ENCODE measurements at places on chromosomes 5 and 9.

- no peak for DNase-seq
Measured at GRCh38 chr5:181282874-181283273, 21.9 kb upstream of the TRIM52 start.

- DNase-seq, result no peak
Measured at GRCh38 chr5:146193285-146193684, 10.1 kb upstream of the RBM27 start.

DNA sequence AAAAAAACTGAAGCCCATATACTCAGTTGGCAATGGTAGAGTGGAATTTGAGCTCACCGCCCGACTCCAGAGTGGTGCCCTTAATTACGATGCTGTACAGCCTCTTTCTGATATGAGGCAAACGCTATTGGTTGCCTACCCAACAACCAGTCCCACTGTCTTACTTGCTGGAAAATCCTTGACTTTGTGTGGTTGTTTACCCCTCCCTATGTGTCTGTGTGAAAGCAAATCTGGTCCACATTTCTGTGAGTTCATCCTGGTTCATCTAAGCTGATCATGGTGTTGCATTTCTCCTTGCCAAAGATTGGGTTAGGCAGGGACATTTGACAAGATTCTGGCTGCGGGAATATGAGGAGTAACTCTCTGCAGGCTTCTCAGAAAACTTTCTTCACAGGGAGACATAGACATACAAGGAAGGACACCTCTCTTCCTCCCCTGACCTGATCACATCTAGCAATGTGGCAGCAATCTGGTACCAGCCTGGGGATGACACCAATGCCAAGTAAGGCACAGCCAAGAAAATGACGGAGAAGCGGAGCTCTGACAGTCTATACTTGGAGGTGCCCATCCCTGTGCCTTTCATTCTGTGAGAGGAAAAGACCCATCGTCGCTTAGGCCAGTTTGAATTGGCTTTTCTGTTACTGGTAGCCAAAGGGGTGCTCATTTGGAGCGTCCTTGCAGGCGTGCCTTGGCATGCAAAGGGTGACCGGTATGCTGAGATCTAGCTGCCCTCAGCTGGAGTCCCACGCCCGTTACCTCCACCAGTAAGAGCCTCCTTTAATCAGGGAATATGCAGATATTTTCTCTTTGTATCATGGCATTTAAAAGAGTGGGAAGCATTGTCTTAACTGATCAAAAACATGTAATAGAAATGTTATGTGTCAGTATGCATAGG, 124.3 kb downstream of the AOPEP start:
- DNase-seq, result no peak

- no peak for DNase-seq
Measured at GRCh38 chr9:20200581-20200980, 411.7 kb upstream of the SLC24A2 start.

DNA sequence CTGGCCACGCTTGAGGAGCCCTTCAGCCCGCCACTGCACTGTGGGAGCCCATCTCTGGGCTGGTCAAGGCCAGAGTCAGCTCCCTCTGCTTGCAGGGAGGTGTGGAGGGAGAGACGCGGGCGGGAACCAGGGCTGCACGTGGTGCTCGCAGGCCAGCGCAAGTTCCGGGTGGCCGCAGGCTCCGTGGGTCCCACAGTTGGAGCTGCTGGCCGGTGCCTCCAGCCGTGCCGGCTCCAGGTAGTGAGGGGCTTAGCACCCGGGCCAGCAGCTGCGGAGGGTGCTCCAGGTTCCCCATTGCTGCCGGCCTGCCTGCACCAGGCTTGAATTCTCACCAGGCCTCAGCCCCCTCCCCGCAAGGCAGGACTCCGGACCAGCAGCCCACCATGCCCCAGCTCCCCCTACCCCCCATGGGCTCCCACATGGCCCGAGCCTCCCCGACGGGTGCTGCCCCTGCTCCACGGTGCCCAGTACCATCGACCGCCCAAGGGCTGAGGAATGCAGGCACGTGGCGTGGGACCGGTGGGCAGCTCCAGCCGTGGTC, 192.8 kb upstream of the IZUMO3 start:
- no peak for DNase-seq

DNA sequence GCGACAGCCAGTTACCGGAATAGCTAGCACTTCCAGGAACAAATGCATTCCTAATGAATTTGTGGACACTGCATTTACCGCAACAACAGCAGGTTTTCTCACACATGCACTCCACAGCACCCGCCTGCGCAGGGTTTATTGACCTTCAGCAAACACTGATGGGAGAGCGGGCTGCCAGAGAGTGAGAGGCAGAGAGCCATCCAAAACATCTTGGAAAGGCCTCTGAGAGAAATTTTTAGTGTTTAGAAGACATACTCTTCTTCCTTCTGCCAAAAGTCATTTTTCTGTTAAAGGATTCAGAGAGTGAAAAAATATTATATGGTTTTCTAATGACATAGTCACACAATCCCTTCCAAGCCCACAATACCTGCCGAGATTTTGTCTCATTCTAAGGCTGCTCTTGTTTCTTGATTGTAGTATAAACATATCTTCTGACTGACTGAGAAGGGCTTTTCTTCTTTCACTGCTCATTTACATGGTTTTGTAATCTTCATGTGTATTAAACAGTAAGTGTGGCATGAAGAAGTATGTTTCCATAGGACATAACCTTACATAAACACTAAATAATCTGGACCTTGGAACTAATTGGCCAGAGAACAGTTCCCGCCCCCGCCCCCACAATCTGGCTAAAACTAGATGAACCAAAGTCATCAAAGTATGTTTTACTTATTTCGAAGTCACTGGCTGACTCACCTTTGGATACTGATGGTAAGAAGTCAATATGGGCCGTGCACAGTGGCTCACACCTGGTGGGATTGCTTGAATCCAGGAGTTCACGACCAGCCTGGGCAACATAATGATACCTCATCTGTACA, 432.5 kb upstream of the MEF2C start:
- no peak for DNase-seq

GRCh38 chr5:34521628-34522290, 134.4 kb upstream of the RAI14 start:
- no peak for DNase-seq

- no peak for DNase-seq
Measured at GRCh38 chr9:86836797-86837196, 110.5 kb downstream of the GAS1 start.

- DNase-seq, result no peak
Measured at GRCh38 chr5:22596404-22596970, 256.7 kb downstream of the CDH12 start.
